ENCODE measurements at places on chromosomes 11 and 22.

DNA sequence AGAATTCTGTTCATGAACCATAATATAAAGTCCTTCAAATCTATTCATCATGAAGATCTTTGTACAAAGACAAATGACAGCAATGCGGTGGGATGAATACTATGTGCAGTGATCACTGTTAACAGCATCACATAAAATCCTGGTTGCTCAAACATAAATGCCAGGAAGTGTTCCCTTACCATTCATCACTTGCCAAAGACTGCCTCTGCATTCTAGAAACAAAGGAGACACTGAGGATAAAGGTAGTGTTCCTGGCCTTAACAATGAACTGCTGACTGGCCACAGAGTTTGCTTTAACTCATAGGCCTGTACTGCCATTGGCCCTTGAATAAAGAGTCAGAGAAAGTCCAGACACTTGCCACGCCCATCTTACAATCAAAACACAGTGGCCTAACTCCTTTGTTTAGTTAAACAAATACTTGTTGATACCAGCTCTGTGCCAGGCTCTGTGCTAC, 29.5 kb downstream of the C2CD3 start:
- DNase-seq: no peak

GRCh38 chr11:32400670-32401369, 34.5 kb downstream of the WT1 start:
- no peak for DNase-seq

DNA sequence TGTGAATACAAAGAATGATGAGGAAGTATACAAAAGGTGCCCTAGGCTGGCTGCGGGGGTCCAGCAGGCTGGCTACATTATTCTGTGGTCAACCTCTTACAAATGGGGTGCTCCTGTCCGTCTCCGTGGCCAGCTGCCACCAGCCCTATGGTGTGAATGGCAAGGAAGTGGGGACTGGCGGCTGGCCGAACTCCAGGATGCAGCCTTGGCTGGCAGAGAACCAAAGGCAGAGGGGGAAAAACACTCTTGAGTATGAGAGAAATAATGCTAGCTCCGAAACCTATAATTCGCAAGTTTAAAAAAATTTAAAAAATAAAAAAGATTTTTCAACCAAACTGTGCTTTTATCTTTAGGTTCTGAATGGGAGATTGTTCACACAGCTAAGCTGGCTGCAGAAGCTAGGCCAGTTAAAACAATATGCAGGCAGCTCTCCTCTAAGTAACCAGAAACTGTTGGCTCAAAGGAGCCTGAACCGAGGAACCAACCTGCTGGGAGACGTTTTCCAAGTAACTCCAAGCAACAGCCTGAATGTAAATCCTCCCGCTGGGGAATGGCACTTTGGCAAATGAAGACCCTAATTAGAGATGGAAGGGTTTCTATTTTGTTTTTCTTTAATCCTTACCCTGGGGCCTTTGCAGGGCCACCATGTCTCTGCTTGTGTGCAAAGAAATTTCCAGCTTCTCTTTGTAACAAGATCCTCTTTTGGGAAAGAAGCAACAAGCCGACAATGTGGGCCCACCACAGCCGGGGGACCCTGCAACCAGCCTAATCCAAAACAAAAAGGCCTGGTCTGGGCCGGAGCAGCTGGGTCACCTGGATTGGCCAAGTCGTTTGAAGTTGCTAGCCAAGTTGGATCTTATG, 50.2 kb downstream of the C22orf31 start:
- no peak for DNase-seq

DNA sequence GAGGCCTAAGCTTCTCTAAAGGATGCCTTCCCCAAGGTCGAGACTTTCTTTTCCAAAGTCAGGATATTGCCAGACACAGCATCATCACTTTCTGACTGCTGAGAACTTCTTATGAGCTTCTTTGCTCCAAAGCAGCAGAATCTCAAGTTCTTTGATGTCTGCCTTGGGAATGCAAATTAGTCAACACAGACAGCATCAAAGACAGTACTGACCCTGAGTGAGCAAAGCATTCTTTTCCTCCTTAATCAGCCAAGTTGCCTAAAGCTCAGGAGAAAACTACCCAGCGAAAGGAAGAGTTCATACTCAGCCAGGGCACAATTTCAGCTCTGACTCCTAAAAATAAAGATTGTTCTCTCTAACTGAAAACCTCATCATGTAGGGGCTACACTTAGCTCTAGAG, 98.0 kb downstream of the SLC36A4 start:
- DNase-seq: no peak

GRCh38 chr22:45678961-45679912, 7.6 kb downstream of the ATXN10 start:
- no peak for DNase-seq

GRCh38 chr11:119406005-119406404, 17.0 kb downstream of the THY1 start:
- DNase-seq: no peak

DNA sequence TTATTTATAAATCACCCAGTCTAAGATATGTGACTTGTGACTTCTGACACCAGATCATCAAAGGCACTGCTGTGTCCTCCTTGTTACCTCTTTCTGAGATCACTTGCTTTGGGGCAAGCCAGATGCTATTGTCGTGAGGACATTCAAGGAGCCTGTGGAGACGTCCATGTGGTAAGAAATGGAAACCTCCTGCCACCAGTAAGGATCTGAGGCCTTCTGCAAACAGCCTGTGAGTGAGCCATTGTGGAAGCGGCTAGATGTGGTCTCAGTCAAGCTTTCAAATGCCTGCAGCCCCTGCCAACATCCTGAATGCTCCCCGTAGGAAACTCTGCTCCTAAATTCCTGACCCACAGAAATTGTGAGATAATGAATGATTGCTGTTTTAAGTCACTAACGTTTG, 11.7 kb upstream of the RDX start:
- DNase-seq: no peak

DNA sequence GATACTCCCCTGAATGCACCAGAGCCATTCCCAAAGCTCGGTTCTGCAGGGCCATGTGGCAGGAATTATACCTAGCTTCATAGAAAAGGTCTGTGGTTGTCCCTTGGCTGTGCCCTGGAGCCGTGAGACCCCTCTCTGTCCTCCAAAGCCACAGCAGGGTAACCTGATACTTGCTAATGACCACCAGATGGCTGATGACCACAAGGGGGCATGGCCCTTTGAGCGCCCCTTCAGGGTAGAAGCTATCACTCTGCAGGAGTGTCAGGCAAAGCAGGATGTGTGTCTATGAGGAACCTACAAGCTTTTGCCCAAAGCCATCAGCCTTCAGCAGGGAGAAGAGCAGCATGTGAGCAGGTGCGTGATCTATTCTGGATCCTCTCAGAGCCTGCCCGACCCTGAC, 95.3 kb downstream of the NTM start:
- DNase-seq: no peak

GRCh38 chr11:132576706-132577105, 955.6 kb downstream of the OPCML start:
- no peak for DNase-seq

GRCh38 chr22:20384865-20385264, 9.1 kb upstream of the ZNF74 start:
- DNase-seq: no peak

GRCh38 chr11:91244912-91245311, 979.7 kb upstream of the FAT3 start:
- no peak for DNase-seq

GRCh38 chr22:19352766-19353165, 61.2 kb upstream of the CLTCL1 start:
- DNase-seq: no peak

DNA sequence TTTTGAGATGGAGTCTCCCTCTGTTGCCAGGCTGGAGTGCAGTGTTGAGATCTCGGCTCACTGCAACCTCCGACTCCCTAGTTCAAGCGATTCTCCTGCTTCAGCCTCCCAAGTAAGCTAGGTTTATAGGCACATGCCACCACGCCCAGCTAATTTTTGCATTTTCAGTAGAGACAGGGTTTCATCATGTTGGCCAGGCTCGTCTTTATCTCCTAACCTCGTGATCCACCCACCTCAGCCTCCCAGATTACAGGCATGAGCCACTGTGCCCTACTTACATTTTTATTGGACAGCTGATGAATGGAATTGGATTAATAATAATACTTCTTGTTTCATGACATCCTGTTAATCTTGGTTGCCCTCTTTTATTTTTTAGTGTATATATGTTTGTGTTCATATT, 3.0 kb upstream of the MRGPRD start:
- no peak for DNase-seq

GRCh38 chr11:100188137-100188783, 498.8 kb upstream of the ARHGAP42 start:
- no peak for DNase-seq

GRCh38 chr11:71163371-71163770, 89.0 kb downstream of the SHANK2 start:
- DNase-seq: no peak

DNA sequence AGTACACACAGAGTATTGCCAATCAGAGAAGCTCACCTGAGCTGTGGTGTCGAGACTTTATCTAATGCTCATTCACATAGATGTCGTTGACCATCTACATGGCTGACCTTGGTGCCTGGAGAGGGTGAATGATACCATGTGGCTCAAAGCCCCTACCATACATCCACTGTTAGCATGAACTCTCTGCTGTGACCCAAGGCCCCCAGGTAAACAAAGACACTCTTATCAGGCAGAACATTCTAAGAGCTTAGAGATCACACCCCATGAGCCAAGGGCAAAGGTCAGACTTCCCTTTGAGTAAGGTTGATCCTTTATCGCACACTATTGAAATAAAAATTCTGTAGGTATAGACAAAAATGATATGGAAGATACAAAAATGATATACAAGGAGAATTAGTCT, 15.0 kb upstream of the PIWIL3 start:
- no peak for DNase-seq

DNA sequence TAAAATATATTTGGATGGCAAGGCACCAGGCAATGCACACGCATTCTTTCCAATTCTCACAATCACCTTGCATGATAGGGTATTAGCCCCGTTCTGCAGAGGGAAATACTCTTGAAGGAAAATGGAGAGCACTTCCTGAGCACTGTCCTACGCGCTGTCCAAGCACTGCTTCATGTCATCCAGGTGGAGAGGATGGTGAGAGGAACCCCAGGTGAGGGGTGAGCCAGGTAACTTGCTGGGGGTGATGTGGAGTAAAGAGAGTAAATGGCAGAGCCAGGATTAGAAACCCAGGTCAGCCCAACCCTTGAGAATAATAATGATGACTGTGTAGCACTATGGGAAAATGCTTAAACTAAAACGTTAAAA, 711 bp upstream of the PACSIN2 start:
- no peak for DNase-seq

- DNase-seq: no peak
Measured at GRCh38 chr22:21073023-21073422, 27.3 kb downstream of the LRRC74B start.

GRCh38 chr11:100119176-100119575, 567.9 kb upstream of the ARHGAP42 start:
- DNase-seq: no peak

GRCh38 chr11:13713982-13714381, 45.5 kb downstream of the FAR1 start:
- no peak for DNase-seq

- no peak for DNase-seq
Measured at GRCh38 chr11:131421066-131421855, 50.8 kb downstream of the NTM start.
